Kidney (tissue), 22 donors: ENCODE measurements at places on chromosomes 16 and 17.
A peak's percentile ranks its signal among the peaks of the same experiment; 100 is the strongest.

DNA sequence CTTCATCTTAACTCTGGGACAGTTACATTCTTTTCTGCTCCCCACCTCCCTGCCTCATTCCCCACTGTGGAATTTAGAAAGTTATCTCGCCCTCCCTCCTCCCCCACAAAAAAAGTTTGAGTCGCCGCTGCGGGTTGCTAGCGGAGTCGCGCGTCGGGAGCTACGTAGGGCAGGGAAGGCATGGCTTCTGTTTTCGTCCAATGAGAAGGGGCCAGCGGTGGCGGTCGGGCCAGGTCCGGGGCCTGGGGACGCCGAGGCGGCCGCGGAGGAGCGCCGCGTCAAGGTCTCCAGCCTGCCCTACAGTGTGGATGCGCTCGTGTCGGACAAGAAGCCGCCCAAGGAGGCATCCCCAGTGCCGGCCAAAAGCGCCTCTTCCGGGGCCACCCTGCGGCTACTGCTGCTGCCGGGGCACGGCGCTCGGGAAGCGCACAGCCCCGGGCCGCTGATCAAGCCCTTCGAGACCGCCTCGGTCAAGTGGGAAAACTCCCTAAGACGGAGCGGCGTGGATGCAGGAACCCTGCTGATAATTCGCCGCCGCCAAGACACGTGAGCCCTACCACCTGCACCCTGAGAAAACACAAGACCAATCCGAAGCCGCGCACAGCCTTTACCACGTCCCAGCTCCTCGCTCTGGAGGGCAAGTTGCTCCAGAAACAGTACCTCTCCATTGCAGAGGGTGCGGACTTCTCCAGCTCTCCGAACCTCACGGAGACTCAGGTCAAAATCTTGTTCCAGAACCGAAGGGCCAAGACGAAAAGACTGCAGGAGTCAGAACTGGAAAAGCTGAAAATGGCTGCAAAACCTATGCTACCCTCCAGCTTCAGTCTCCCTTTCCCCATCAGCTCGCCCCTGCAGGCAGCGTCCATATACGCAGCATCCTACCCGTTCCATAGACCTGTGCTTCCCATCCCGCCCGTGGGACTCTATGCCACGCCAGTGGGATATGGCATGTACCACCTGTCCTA, 8.9 kb downstream of the OR4D1 start:
- peak; percentile 29 for DNase-seq

- no peak for DNase-seq
Measured at GRCh38 chr17:63645775-63646487, 23.7 kb downstream of the MAP3K3 start.

GRCh38 chr16:53775106-53775820, 71.3 kb downstream of the FTO start:
- no peak for DNase-seq

DNA sequence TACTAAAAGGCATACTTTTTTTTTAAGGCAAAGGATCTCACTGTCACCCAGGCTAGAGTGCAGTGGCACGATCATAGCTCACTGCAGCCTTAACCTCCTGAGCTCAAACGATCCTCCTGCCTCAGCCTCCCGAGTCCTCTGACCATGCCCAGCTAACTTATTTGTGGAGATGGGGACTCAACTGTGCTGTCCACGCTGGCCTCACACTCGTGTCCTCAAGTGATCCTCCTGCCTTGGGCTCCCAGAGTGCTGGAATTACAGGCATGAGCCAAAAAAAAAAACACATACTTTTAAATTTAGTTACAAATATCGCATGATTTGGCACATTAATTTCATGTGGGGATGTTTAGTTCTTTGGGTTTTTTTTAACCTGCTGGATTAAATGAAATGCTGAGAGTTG, 207.7 kb upstream of the CHMP6 start:
- no peak for DNase-seq

GRCh38 chr16:57892041-57892440, 78.9 kb downstream of the CNGB1 start:
- DNase-seq, result no peak

DNA sequence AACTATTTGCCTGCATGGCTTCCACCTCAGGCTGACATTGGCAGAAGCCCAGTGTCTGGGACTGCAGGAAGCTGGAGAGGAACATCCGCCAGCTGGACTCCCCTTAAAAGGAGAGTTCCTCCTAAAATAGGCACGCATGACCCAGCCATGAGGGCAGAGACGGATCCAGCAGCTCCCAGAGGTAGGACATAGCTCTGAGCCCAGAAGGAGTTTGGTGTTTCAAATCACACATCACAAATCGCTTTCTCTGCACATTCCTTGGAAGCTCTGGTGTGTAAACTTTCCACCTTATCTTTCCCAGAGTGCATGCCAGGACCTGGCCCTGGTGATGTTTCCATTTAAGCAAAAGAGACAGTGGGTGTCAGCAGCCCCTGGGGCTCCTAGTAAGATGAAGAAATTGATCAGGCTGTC, 231.1 kb upstream of the CDH5 start:
- DNase-seq, result no peak

DNA sequence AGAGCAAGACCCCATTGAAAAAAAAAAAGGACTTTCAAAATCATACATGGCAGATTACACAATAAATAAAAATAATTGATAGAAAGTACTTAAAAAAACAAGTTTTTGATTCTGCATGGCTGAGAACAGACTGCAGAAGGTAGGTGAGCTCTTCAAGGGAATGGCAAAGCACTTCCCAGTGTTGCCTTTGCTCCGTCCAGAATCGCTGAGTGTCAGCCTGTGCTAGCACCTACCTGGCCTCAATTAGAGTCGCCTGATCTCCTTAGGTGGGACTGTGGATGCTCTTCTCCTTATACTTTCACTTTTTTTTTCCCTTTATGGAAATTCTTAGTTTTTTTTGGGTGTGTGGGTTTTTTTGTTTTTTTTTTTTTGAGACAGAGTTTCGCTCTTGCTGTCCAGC, 6.0 kb upstream of the TMEM220 start:
- DNase-seq, result no peak

GRCh38 chr16:68179196-68179795, 56.6 kb downstream of the ESRP2 start:
- DNase-seq, result no peak

DNA sequence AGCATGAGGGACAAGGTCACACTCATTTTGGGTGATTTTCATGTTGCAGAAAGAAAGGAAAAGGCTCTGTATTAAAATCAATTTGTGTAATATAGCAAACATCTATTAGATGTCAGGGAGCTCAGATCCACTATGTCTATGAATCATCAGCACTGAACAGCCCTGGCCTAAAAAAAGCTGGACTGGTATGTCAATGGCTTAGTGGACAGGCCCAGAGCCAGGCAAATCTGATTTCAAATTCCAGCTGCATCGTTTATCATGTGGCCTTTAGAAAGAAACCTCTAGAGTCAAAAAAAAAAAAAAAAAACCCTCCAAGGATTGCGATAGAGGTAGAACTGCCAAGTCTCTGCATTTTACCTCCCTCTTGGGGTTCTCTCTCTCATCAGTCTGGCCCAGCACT, 5.4 kb downstream of the GAS7 start:
- no peak for DNase-seq

GRCh38 chr17:81230043-81230820, 7.5 kb upstream of the CEP131 start:
- no peak for DNase-seq

DNA sequence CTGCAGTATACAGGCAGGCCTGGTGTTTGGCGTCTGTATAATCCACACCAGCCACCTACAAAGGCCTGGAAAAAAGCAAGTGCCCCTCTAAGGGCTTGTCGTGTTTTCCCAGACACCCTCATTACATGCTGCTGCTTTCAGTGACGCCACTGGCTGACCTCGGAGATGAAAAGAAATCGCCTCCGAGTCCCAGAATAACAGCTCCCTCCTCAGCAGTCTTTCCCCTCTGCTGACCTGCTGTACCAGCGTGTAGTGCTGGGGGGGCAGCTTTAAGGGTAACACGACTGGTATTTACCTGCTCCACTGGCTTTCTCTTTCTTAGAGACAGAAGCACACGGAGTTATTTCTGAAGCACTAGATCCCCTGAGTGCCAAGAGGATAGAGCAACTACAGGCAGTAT, 296.8 kb downstream of the GRIN2A start:
- peak; percentile 40 for DNase-seq

DNA sequence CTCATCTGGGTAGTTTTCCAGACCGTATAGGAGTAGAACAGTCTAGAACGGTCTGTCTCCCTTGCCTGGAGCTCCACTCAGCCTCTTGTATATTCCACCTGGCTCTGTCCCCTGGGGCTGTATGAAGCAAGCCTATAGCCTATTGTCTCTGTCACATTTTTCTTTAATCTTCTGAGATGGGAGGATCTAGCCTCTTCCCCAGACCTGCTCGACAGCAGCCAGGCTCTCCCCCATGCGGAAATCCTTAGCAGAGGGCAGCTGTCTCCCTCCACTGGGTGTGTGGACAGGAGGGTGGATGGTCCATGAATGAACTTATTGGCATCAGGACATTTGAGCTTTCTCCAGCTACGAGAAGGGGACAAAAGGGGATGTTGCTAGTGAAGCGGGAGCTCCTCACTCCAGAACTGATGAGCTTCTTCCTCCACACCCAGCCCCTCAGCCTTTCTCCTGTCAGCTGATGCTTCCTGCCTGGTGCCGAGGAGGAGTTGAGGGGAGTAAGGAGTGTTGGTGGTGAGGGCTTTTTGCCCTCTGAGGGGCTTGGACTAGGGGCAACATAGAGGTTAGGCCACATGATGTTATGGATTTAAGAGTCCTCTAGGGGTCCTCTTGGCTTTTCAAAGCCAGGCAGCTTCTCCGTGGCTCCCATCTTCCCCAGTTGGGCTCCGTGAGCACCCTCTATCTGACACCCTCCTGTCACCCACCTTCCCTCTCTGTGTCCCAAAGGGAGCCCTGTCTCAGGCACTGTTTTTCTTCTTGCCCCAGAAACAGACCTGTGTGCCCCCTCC, 28.0 kb downstream of the ARHGAP23 start:
- no peak for DNase-seq

DNA sequence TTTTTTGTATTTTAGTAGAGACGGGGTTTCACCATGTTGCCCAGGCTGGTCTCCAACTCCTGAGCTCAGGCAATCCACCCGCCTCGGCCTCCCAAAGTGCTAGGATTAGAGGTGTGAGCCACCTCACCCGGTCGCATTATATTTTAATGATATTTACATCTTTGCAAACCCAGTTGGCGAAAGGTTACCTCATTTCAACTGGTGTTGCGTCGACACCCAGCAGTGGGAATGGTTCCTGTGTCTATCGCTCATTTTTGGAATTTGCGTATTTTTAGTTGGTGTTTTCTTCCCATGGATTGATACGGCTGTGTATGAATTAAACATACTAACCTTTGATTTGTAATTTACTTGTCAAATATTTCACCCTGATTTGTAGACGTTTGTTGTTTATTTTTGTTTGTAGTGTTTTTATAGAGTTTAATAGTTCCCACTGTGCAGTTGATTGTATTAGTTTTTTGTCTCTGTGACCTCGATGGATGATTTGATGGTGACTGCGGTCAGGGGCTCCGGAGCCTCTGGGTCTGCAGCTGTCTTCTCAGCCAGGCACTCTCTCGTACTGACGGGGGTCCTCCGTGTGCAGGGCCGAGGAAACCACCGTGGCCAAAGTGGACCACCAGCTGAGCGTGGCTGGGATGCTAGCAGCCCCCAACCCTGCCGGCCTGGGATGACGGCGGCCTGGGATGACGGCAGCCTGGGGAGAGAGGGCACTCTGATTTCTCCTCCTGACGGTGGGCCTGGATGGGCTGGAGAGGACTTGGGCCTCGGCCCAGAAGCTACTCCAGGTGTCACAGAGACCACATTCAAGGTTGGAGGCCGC, 4.0 kb downstream of the CD7 start:
- DNase-seq, result no peak

GRCh38 chr17:78263736-78264340, 32.4 kb downstream of the TMEM235 start:
- no peak for DNase-seq

GRCh38 chr16:57952909-57953308, 18.0 kb downstream of the CNGB1 start:
- no peak for DNase-seq

DNA sequence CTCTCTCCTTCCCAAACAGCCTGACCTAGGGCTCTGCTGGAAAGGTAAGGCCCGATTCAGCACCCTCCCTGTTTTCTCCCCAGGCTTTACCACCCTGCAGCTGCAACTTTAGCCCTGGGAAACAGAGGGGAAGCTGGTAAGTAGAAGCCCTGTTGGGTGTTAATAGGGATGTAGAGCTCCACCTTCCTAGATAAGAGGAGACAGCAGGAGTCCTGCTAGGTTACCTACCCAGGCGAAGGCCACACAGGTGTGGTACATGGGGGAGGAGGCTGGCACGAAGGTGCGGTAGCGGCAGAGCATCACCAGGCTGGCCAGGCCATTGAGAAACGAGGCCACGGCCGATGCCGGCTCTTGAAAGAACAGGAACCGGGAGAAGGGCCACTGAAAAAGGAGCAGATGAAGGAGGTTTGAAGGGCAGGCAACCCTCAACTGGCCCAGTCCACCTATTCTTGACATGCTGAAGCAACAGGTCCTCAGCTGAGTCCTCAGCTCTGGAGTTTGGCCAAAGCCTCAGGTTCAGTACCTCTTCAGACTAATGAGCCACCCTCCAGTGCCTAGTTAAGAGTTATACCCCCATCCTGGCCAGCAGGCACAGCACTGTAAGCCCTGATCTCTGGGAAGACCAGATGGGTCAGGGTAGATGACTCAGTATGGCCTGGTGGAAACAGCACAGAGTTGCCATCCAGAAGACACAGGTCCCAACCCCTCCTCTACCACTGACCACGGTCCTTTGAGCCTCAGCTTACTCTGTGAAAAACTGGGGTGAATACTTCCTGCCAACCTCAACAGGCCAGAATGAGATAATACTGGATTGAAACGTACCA, 3.3 kb downstream of the PGAP3 start:
- no peak for DNase-seq

- no peak for DNase-seq
Measured at GRCh38 chr16:60073376-60073775, 1339.3 kb upstream of the GOT2 start.

DNA sequence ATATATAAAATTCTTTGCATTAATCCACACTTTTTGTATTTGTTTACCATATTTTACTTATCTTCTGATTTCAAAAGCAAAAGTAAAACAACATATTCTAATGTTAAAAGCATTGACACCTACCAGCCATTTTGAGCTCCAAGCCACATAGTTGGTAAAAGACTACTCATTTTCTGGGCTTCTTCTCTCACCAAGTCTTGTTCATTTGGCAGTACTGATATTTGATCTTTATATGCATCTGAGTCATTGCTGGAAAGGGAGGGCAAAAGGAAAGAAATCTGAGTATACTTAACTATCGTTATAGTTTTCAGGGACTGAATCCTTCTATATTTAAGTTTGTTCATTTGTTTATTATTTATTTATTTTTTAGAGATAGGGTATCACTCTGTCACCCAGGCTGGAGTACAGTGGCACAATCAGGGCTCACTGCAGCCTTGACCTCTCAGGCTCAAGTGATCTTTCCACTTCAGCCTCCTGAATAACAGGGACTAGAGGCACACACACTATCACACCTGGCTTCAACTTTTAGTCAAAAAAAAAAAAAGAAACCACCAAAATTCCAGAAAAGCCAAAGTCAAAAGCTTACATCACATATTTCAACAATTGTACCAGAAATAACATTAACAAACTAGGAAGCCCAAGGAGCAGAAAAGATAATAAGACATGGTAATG, 121.0 kb upstream of the TOB1 start:
- DNase-seq, result no peak
